ENCODE measurements at places on chromosomes 4 and X.

- DNase-seq, result no peak
Observed at GRCh38 chrX:44017676-44018075, 44.5 kb upstream of the NDP start.

DNA sequence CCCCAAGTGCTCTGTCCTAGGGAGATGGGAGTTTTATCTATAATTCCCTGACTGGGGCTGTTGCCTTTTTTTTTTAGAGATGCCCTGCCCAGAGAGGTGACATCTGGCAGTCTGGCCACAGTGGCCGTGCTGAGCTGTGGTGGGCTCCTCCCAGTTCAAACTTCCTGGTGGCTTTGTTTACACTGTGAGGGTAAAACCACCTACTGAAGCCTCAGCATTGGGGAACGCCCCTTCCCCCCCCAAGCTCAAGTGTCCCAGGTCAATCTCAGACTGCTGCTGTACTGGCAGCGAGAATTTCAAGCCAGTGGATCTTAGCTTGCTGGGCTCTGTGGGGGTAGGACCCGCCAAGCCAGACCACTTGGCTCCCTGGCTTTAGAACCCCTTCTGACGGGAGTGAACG lies 38.3 kb upstream of the CBLL2 start:
- no peak for DNase-seq

DNA sequence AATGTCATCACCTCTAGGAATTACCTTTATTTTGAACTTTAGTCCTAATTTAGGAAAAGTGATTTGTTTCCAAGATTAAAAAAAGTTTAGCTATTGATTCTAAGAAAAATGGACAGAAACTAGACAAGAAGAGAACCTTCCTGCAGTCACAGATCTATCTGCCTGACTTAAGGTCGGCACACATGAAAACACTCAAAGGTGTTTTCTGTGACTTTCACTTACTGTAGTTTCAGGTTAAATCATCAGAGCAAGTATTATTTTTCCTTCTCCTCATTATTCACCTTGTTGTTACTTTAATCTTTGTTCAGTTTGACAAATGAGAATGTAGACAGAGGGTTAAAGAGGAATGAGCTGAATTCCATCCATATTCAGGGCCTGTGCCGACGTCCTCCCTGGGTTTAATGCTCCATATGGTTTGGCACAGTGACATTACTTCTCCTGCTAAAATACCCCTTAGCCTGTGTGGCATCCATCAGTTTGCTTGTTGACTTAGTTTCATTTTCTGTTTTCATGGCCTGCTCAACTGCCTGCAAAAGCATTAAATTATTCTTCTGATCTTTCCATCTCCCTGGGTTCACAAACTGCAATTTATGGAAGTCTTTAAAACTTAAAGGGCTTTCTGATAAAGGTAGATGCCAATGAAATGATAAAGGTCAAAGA lies 352.7 kb downstream of the NKX6-1 start:
- DNase-seq, result no peak

DNA sequence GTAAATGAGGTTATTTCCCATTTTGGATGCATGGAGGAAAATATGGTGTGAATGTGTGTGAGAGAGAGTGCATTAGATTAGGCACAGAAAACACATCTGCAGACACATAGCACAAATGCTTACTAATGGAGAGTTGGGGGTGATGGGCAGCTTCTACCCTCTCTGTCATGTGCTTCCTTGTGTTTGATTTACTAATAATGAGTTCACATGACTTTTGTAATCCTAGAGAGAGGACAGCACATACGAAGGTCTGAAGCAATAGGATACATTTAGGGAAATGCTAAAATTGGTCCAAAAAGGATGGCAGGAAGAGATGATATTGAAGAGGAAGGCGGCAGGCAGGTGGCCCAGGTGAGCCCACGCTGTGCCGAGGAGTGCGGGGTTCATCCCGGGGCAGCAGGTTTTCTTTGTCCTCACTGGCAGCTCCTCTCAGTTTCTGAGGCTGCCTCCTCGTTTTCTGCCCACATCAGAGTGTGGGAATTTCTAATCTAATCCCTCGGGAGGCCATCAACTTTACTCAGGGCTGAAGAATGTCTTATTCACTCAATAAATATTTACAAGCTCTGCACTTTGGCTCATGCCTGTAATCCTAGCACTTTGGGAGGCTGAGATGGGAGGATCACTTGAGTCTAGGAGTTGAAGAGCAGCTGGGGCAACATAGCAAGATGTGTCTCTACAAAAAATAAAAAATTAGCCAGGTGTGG lies 15.9 kb upstream of the MAP9 start:
- DNase-seq, result no peak

GRCh38 chrX:30576881-30577280 lies 685 bp downstream of the TASL start:
- DNase-seq, result no peak

- DNase-seq, result peak; percentile 28
Observed at GRCh38 chrX:129091097-129091496, 432.2 kb downstream of the SMARCA1 start.

DNA sequence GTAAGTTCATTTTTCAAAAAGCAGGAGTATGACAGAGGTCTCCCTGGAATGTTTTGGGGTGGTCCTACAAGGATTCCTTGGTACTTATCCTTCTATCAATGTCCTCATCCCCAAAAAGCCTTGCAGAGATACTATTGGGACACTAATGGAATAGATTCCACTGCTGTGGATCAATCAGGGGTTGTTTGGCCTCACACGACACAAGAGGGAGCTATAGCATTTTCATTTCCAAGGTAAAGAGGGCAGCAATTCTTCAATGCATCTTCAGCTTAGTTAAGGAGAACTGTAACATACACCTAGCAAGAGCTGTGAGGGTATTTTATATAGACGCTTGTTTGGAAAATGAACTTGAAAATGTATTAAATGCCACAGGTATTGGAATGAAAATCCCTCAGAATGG lies 50.9 kb downstream of the USP26 start:
- peak; percentile 2 for DNase-seq

- no peak for DNase-seq
Observed at GRCh38 chr4:4256799-4257198, 8.8 kb upstream of the TMEM128 start.

DNA sequence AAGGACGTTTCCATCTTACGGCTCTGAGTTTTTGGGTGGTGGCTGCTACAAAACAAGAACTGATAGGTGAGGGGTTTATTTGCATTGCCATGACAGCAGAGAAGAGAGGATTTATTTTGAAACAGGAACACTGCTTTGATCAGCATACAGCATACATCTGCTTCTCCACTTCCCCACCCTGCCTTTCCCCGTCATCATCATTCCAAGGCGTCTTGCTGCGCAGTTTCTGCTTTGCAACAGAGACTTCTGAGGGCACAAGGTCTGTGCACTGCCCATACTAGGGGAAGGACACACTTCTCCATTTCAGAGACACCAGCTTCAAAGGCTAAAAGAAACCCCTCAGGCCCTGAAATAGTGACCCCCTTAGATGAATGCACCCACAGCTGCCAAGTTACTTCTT lies 19.1 kb downstream of the STARD8 start:
- DNase-seq, result no peak

GRCh38 chr4:103443324-103443723 lies 245.2 kb upstream of the CENPE start:
- no peak for DNase-seq

GRCh38 chr4:74583757-74584156 lies 138.8 kb downstream of the AREG start:
- no peak for DNase-seq

GRCh38 chrX:150465326-150465725 lies 102.2 kb downstream of the MAMLD1 start:
- no peak for DNase-seq

GRCh38 chr4:3410401-3411135 lies 31.2 kb upstream of the HGFAC start:
- DNase-seq, result no peak

GRCh38 chr4:36310216-36310615 lies 28.8 kb downstream of the DTHD1 start:
- no peak for DNase-seq

DNA sequence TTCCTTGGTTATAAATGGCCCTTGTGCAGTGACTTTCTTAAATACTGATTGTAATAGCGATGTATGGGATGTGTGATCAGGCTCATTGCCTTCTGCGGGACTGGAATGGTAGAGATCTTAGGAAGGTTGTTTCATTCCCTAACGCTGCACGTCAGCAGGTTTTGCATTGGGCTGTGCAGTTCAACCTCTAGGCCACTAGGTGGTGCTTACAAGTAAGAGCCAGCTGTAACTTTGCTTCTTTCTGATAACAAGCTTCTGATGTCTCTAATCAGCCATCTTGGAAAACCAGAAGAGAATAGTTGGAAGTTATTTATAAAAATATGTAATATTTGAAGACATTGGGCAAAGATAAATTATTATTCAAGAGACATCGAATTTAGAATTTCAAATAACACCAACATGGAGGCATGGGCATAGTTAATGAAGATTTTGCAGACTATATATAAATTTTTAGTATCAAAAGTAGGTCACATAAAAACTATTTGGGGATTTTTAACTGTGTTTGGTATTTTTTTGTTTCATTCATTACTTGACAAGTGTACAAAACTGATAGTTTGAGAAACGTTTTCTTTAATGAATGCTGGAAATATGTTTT lies 339.7 kb upstream of the PCDH7 start:
- peak; percentile 52 for DNase-seq

DNA sequence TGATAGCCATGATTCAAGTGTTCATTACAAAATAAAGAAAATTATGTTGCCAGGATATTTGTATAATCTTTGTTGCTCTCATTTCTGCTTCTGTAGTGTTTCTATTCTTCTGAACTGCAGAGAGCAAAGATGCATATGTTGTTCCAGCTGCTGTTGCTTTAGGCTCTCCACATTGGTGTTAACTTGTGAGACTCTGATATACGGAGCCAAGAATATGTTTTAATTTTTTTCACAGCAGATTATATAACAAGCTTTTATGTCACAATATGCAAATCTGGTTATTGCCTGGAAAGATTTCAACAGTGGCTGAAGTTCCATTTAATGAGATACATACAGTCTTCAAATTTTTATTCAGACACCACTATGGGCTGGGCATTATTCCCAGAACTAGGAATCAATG lies 655.0 kb downstream of the GRXCR1 start:
- no peak for DNase-seq

- DNase-seq, result no peak
Observed at GRCh38 chr4:3791910-3792542, 25.8 kb downstream of the ADRA2C start.

GRCh38 chr4:143364063-143364462 lies 27.4 kb downstream of the GAB1 start:
- no peak for DNase-seq
